ENCODE measurements at places on chromosomes 11 and 22.

GRCh38 chr22:38964989-38965388, 7.6 kb downstream of the APOBEC3A start:
- DNase-seq: no peak

GRCh38 chr11:36390963-36391471, 94.9 kb downstream of the PRR5L start:
- no peak for DNase-seq

DNA sequence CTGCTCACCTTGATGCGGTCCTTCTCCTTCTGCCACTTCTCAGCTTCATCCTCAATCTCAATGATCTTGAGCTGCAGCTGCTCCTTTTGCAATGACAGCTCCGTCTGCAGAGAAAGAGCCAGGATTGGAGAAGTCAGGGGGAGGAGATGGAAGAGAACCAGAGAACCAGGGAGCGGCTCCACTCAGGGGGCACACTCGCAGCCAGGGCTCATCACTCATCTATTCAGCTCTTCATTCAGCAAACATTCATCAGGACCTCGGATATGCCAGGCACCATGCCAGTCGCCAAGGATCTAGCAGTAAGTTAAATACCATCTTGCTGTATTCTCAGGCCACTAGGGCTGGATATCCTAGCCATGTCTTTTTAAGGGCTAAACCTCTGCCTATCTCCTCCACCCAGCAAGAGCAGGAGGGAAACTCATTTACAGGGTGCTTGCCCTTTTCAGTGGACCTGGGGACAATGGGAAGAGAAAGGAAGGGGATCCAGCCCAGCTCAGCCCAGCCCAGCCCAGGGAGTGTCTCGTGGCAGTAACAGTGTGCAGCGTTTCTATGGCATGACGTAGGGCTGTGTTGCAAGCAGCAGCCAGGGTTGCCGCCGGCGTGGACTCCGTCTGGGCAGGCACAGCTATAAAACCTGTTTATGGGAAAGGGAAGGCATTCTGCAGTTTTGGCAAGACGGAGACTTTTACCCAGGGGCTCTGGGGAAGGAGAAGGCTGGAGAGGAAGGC, 9.4 kb downstream of the TRIM29 start:
- no peak for DNase-seq

- no peak for DNase-seq
Observed at GRCh38 chr11:60782393-60783140, 2.6 kb upstream of the MS4A10 start.

DNA sequence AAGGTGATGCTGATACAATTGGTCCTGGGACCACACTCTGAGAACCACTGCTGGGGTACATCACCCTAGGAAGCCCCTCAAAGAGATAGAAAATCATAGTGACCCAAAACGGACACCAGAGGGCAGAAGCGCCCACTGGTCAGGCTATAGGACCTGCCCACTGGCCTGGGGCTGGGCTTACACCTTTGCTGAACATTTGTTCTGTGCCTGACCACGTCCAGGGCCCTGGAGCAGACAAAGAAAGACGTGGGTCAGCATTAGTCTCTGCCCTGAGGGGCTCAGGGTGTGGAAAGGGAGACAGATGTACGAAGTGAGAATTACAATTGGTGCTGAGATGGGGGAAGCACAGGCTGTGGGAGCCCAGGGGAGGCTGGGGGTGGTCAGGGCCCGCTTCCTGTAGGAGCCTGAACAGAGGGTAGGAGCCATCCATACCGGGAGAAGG, 14.4 kb upstream of the SERPINH1 start:
- DNase-seq: no peak

DNA sequence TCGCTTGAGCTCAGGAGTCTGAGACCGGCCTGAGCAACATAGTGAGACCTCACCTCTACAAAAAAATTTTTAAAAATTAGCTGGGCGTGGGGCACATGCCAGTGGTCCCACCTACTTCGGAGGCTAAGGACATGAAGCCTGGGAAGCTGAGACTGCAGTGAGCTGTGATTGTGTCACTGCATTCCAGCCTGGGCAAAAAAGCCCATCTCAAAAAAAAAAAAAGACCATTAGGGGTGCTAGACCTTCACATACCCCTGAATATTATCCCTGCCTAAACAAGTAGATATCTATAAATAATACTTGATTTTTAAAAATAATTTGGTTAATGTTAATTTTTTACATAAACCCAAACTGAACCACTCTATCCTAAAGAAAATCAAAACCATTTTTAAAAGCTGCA, 24.2 kb downstream of the NUP98 start:
- no peak for DNase-seq

DNA sequence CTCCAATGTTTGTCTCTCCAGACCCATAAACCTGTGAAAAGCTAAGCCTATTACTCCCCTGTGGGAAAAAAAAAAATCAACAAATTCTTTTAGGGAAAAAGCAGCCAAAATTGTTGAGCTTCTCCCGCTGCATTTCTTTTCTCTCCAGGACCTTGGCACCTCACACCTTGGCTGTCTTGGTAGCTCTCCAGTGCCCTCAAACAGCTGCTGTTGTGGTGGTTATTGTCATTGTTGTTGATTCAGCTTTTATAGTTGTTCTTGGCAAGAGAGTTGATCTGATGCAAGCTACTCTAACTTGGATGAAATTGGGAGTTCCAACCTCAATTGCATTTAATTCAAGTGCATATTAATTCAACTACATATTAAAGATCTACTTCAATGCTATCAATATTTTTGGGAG, 516.9 kb upstream of the LARGE1 start:
- DNase-seq: no peak

DNA sequence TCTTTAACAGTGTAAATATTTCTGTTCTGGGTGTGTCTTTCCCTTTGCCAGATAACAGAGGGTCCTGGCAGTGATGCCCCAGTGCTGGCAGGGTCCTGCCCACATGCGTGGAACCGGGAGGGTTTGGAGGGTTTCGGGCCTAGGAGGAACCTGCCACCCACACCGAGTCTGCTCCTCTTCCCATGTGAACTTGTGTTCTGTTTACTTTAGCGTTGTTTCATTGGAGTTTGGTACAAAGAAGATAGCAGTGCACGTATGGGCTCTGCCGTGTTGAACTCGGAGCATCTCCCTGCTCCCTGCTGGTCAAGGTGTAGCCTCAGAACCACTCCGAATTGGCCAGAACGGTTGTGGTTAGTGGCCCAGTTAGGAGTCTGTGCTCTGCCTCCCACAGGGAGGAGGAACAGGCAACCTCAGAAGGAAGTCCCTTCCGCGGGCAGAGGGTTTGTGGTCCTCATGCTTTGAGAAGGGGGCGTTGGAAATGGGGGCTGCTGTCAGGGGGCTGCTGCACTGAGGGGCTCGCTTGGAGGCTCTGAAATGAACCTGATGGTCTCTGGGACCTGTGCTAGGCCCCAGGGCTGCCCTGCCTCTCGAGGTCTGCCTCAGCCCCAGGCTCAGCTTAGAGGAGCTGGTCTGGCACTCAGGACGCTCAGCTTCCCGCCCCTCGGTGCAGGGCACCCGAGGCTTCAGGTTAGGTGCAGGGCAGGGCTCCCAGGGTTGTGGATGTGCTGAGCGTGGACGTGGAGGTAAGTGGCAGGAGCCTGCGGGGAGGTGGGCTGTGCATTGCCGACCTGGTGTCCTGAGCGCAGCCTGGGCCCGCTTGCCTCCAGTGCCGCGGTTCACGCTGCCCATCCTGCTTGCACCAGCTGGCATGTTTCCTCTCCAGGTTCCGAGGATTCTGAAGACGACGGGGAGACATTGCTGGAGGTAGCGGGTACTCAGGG, 10.4 kb downstream of the PHRF1 start:
- no peak for DNase-seq

GRCh38 chr11:43557553-43558110, 122.9 kb upstream of the HSD17B12 start:
- no peak for DNase-seq

- no peak for DNase-seq
Observed at GRCh38 chr11:127058524-127058923, 58.0 kb upstream of the KIRREL3 start.

DNA sequence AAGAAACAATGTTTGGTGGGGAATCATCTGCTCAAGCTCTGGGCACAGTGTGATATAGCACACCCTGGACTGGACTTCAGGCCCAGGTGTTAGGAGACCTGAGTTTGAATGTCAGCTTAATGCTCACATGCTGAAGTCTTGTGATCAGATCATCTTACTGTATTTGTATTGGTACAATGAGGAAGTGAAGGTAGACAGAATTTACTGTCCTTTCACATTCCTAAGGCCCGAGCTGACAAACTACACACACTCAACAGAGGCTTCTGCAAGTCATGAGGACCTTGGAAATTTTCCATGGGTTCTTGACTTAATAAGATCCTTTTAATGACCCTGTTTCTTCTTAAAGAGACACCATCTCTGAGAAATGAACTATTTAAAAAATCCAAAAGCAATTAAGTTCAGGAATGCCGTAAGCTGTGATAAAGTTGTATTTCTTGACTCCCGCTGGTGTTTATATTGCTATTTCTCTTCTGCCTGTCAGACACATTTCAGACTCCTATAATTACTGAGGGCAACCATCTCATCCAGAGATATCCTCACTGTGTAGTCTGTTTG, 802.0 kb downstream of the DLG2 start:
- no peak for DNase-seq

Measured in stimulated activated CD4-positive, alpha-beta T cell treated with anti-CD3 and anti-CD28 coated beads, Interleukin-4, amount 100 ng/mL, for 1 hour (primary cell).